Umbilical cord (tissue), 2 donors: ENCODE measurements at places on chromosomes 1 and 21.

GRCh38 chr1:21261551-21262292 lies 28.5 kb downstream of the ECE1 start:
- DNase-seq: peak; percentile 72

GRCh38 chr1:183845681-183846080 lies 40.8 kb downstream of the RGL1 start:
- no peak for DNase-seq

- no peak for DNase-seq
Measured at GRCh38 chr1:109630898-109631512, 11.4 kb downstream of the AMPD2 start.

DNA sequence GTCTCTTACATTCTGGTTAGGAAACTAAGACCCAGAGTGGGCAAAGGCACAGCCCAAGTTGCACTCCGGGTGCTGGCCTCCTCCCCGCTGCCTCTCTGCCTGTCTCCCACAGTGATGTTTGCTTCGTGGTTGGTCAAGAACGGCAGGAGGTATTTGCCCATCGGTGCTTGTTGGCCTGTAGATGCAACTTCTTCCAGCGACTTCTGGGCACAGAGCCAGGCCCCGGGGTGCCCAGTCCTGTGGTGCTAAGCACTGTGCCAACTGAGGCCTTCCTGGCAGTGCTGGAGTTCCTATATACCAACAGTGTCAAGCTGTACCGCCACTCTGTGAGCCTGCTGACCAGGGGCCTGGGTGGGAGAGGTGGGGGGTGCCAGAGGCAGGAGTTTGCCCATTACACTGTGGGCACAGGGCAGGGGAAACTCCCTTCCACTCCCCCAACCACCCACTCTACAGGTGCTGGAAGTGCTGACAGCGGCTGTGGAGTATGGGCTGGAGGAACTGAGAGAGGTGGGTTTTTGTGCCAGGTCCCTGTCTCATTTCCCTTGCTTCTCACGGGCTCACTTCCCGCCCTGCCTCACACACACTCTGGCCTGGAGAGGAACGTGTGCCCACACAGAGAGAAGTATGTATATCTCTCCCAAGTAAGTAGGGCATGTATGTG lies 1.9 kb downstream of the BTBD19 start:
- DNase-seq: no peak

GRCh38 chr1:172476218-172476811 lies 32.4 kb upstream of the PIGC start:
- DNase-seq: peak; percentile 74

DNA sequence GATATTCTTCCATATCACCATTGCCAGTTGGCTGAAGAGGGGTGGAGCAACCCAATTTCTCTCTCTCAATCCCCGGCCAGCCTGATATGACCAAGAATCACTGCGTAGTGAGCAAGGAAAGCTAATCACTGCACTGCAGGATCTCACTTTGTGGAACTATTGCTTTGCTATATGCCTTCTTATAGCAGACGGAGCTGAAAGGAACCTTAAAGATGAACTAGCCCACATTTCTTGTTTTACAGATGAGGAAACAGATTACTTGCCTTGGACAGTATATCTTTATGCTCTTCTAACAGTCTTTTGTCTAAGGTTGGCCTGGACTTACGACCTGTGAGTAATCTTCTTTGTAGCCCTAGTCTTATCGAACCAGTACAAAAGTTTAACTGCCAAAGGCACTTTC lies 7.6 kb downstream of the APOBEC4 start:
- DNase-seq: no peak

DNA sequence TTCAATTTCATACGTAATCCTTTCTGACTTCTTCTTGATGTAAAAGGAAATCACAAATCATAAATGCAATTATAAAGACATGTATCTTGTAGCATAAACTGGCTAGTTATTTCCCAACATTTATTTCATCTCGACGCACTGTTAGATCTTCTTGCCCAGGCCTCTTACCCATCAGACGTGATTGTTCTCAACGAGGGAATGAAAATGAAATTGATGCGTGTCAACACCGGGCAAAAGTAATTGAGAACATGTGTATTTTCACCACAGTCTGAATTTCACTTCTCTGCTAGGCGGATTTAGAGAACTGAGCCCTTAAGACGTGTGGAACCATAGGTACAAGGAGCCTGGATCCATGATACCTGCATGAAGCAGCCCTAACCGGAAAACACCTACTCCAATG lies 519.7 kb downstream of the KCNT2 start:
- no peak for DNase-seq

GRCh38 chr1:84164161-84164560 lies 20.1 kb downstream of the PRKACB start:
- no peak for DNase-seq

GRCh38 chr21:39690454-39690853 lies 54.5 kb upstream of the IGSF5 start:
- DNase-seq: no peak

GRCh38 chr1:151686561-151686960 lies 30.0 kb downstream of the CELF3 start:
- DNase-seq: no peak

- no peak for DNase-seq
Measured at GRCh38 chr1:7886405-7886745, 33.5 kb upstream of the UTS2 start.

DNA sequence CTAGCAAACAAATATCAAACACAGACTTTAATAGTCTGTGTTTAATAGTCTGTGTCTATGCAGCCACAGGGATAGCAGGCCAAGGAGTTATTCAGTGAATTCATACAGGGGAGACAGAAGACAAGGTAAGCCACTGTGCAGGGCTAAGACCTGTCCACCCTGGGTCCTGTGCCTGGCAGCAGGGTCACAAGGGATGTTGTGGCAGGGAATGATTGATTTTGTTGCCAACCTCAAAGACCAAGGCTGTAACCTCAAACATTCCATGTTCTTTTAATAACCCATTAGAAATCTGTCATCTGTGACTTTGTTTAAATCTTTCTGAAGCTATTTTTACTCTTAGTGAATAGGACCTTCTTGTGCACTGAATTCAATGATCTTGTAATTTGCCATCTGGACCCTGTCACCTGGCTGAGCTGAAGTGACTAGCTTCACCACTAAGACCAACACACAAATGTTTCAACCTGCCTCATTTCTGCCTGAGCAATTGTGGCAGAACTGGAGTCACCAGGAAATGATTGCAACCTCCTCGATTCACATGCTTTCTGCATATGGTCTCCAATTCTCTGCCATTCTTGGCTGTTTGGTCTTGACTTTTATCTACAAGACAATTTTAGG lies 154.2 kb downstream of the ASTN1 start:
- no peak for DNase-seq

DNA sequence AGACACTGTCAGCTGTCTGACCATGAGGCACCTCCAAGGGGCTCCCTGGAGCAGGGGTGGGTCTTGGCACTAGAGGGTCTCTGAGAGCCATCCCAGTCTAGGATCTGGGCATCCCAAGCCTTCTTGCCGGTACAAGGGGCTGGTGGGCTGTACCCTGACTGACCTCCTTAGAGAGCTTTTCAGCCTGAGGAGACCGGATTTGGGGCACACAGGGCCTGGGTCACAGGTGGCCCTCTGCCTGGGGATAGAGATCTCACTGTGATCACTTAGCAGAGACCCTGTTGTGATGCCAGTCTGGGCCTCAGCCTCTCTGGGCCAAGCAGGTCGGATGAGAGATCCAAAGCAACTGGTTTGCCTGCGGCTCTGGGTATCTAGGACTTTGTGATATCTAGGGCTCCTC lies 227.2 kb downstream of the TRABD2B start:
- no peak for DNase-seq

DNA sequence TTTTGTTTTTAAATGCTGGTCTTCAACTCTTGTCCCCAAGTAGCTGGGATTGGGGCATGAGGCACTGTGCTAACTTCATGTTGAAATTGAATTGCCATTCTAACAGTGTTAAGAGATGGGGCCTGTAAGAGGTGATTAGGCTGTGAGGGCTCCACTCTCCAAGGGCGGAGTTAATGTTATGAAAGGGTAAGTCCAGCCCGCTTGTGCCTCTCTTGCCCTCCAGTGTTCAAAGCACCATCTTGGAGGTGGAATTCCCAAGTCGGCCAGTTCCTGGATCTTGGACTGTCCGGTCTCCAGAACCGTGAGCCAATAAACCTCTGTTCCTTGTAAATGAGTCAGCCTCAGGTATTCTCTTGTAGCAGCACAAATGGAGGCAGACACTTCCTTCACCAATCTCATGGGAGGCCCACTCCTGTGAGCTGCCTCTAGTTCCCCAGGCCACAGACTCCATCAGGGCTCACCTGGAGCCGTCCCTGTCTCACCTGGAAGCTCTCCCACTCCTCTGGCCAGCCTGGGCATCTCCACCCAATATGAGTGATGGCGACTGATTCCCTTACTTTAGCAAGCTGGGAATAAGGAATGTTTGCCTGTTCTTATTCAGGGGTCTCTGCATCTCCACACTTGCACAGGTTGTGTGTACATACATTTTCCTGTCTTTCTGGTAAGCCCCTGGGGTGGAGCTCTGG lies 15.5 kb downstream of the IBA57 start:
- DNase-seq: no peak

DNA sequence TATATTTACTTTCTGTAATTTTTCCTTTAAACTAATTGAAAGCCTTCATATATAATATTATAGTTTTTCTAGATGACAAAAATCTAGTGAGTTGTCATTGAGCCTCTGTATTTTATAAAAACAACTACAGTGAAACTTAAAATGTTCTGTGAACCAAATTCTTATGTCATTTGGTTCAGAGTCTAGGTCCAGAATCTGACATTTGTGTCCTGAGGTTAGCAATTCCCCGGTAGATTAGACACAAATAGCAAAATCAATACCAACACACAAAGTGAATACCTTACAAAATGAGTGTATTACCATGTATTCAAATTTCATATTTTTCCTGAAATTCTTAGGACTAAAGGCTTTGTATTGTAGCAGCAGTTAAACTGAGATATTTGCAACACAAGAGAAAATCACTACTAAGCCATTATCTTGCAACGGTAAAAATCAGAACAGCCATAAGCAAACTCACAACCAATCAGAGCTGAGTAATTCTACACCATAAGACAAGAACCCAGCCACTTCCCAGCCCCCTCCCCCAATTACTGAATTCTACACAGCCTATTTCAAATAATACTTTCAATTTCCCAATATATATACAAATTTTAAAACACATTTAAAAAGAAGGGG lies 573.5 kb downstream of the SMYD3 start:
- peak; percentile 61 for DNase-seq

DNA sequence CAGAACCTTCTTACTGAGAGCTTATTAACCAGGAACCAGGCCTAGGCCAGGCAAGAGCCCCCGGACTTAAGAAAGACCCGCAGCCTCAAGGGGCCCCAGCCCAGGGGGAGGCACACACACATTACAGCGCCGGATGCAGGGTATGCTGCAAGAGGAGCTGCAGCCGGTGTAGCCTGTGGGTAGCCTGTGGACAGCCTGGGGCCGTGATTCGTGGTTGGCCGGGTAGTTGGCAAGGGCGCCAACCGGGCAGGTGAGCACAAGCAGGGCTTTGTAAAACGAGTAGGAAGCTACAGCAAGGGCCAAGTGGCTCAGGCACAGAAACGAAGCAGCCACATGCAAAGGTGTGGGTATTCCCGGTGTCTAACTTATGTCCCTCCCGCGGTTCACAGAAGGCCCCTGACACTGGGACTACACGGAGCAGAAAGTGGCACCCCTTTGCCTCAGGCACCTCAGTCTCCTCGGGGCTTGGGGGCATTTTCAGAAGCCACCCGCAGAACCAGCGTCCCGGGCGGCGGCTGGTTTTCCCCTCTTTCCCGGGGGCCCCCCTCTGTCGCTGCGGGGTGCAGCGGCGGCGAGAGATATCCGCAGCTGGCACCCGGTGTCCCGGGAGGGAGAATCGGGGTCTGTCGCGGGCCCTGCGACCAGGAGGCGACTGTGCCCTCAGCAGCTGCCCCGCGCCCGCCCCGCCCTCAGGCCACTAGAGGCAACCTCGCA lies 40.8 kb downstream of the KIAA1614 start:
- DNase-seq: no peak

DNA sequence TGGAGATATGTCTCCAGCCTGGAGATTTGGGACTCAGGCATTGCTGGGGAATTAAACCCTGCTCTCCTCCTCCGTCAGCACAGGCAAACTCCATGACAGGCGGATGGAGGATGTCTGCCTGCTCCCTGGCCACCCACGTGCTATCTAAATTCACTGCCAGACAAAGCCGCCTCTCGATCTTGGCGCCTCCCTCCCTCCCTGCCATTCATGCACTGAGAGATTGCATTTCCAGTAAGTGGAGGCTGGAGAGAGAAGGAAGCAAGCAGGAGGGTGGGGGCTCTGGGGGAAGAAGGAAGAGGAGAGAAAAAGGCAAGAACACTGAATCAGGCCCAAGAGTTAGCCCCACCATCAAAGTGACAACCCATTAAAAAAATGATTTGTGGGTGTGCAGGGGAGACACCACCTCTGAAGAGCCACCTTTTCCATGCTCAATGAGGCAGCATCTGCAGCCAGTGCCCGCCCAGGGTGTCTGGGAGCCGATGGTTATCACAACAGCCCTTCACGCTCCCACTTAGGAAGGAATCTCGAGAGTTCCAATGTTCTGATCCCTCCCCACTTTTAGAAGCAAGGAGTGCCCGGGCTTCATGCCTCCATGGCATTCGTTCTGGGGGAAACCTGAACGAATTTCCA lies 183.0 kb downstream of the HIVEP3 start:
- DNase-seq: peak; percentile 86

DNA sequence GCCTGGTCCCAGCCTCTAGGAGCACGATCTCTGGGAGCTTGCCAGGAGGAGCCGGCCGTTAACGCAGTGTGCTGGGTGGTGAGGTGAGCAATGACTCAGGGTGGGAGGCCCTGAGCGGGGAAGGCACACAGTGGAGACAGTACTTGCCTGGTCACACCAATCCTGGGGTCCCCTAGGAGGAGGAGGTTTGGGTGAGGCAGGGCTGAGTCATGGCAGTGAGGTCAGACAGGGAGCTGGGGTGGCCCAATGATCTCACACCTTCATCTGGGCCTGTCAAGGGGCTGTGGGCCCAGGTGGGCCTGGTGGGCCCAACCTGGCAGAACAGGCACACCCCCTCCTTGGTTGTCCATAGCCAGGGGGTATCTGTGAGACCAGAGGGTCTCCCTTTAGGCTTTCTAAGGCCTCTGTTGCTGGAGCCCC lies 8.6 kb upstream of the EDN2 start:
- DNase-seq: peak; percentile 74

DNA sequence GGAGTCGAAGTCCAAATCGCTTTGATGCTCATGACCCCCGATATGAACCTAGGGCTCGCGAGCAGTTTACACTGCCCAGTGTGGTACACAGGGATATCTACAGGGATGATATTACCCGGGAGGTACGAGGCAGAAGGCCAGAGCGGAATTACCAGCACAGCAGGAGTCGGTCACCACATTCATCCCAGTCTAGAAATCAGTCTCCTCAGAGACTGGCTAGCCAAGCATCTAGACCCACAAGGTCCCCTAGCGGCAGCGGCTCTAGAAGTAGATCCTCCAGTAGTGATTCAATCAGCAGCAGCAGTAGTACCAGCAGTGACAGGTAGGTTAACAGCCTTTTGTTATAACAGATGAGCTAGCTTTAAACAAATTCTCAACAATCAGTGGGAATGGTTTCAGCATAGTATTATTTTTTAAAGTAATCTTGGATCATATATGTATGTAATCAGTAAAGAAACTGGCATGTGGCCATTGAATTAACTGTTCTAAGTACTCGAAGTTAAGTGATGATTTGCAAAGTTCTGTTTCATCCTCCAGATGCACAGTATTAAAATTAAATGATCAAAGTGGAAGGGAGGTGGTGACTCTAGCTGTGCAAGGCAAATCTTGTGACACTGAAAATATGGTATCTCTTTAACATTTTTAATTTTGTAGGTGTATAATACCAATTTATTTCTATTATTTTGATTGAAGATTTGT lies 29.0 kb downstream of the SPEN start:
- no peak for DNase-seq

- DNase-seq: no peak
Measured at GRCh38 chr1:156527584-156527983, 27.0 kb upstream of the MEF2D start.

GRCh38 chr1:115714572-115715141 lies 53.9 kb downstream of the CASQ2 start:
- peak; percentile 68 for DNase-seq
